Dermis microvascular lymphatic vessel endothelial cell (primary cell): ENCODE measurements at places on chromosomes 6 and 20. TPM values are rescaled to one million over a fixed set of nuclear protein-coding genes. Genes with fewer than 3 reads are reported as not detected.

PRICKLE4 gene
- 6.4 and 9.5 TPM in 2 replicates for total RNA-seq

DNA sequence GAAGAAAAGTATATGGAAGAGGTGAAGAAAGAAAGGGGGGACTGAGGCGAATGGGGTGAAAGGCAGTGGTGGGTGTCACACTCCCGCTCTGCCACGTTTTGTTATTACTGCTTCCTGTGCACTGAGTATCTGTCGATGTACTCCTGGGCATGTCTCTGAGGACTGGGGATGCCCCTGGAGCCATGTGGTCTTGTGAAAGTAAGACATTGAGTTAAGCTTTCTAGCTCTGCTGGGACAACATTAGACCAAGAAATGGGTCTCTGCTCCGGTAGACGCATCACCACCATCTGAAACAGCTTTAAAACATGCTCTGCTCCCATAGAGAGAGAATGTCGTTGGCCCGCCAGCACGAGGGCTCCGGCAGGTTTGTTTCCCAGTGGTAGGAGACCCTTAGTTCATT is 40.0 kb downstream of the IRF4 start:
- DNase-seq = no peak

LRRC73 gene
- under 0.01 and 0.13 TPM in 2 replicates for total RNA-seq

EPHA7 gene
- under 0.01 TPM in 2 replicates for total RNA-seq

RIMS1 gene
- total RNA-seq = 21.2 and 34.4 TPM in 2 replicates

- DNase-seq = no peak
These were observed 735.6 kb upstream of the MARCKS start for GRCh38 chr6:113121571-113121970.

GRCh38 chr6:111927321-111927720 is 54.1 kb upstream of the FYN start:
- no peak for DNase-seq

- DNase-seq = no peak
These were observed 8.0 kb upstream of the RTF2 start for GRCh38 chr20:56460459-56460858.

TINAG gene
- total RNA-seq = not detected in 2 replicates

CCM2L gene
- 17.3 and 27.6 TPM in 2 replicates for total RNA-seq

GRCh38 chr20:63868264-63868663 is 3.2 kb downstream of the TPD52L2 start:
- no peak for DNase-seq

PSORS1C1 gene
- total RNA-seq = 3.7 and 3.8 TPM in 2 replicates

TRAPPC3L gene
- total RNA-seq = under 0.01 and 0.25 TPM in 2 replicates

HDGFL1 gene
- total RNA-seq = not detected in 2 replicates

DNA sequence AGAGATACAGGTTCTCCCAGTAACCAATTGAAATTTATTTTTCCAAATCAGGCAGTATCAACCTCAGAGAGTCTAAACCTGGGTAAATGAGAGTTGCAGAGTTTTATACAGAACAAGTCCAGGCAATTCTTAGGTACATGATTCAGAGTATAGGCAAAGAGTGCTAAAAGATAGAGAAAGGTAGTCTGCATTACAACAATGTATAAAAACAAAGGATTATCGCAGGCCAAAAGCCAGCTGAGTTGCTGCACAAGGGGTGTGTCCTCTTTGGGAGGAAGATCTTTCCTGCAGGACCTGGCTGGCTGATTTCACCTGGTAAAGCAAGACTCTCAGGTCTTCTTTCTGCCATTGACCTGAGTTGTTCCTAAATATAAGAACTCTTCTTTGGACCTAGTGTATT is 48.9 kb upstream of the ECHDC1 start:
- no peak for DNase-seq

- peak; percentile 86 for DNase-seq
These were observed 1.6 kb downstream of the MARCKS start for GRCh38 chr6:113858480-113859348.

- DNase-seq = peak; percentile 26
These were observed 1.8 kb upstream of the ABT1 start for GRCh38 chr6:26594730-26595632.

TAP1 gene
- total RNA-seq = 30.7 and 40.7 TPM in 2 replicates

- no peak for DNase-seq
These were observed 18.6 kb downstream of the PDYN start for GRCh38 chr20:1975291-1975690.

STX7 gene
- total RNA-seq = 23.9 and 44.6 TPM in 2 replicates

DNA sequence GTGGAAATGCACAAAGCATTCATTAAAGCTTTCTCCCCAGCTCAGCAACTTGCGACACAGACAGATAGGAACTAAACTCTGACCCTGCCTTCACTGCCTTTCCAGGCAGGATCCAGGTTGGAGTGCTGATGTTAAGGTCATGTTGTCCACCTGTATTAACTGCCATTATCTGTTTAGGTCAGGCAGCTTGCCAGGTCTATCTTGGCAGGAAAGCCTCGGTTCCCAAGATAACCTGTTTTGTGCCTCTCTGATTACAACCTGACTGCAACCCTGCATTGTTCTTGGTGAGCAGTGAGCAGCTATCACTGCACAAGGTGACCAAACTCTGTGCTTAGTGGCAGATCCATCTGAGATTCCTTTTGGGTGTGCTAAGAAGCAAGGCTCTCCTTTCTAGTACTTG is 23.2 kb upstream of the ELOVL2 start:
- DNase-seq = no peak

DNA sequence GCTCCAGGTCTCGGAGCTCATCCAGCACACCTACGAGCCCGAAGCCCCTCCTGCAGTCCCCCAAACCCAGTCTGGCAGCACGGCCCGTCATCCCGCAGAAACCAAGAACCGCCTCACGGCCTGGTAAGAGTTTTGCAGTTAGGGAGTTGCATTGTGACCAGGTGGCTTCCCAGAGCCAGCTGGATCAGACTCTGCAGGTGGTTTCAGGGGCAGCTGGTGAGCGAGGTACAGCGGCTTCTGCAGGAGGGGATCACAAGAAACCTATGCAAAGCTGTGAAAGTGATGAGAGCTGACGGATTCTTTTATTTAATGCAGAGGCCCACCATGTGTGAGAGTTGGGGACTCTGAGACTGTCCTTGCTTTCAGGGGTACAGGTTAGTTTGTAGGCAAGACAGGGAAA is 45.9 kb upstream of the SCGN start:
- no peak for DNase-seq

- no peak for DNase-seq
These were observed 370.3 kb downstream of the RFPL4B start for GRCh38 chr6:112717401-112717800.

GGT7 gene
- 1.5 and 3.4 TPM in 2 replicates for total RNA-seq

GRCh38 chr6:3798055-3798919 is 46.8 kb upstream of the PXDC1 start:
- DNase-seq = no peak

- no peak for DNase-seq
These were observed 181.9 kb downstream of the ZFAND3 start for GRCh38 chr6:38001386-38001785.

GRCh38 chr20:50730765-50731054 is 670 bp upstream of the PARD6B start:
- DNase-seq = no peak

- DNase-seq = no peak
These were observed 311.9 kb upstream of the SULF2 start for GRCh38 chr20:48096957-48097890.

FOXA2 gene
- not detected in 2 replicates for total RNA-seq

- DNase-seq = peak; percentile 38
These were observed 168.4 kb upstream of the TNFAIP3 start for GRCh38 chr6:137698636-137699030.

JAG1 gene
- 104 and 113 TPM in 2 replicates for total RNA-seq

DNA sequence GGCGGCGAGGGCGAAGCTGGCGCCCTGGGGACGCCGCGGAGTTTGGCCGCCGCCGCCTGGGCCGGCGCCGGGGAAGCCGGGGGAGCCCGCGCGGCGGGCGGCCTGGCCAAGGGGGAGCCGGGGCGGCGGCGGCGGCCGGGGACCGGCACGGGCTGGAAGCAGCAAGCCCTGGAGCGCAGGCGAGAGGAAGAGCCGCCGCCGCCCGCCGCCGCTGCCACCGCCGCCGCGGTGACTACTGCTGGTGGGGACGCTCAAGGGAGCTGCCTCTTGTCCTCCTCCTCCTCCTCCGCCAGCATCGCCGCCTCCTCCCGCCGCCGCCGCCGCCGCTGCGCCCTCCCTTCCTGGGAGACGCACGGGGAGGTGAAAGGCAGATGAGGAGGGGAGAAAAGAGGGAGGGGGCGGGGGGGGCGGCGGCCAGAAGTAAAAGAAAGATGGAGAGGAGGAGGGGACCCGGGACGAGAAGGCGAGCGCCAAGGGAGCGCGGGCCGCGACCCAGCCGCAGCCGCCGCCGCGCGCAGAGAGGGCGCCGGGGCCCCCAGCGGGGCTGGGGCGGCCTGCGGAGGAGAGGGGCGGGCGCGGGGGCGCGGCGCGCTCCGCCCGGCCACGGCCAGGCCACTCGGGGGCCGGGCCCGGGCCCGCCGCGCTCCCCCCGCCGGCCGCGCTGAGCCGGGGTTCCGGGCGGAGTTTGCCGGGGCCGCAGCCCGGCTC is 846 bp downstream of the PDE10A start:
- no peak for DNase-seq

RIPOR3 gene
- 0.13 TPM in 1 of 2 replicates, not detected in the other for total RNA-seq

- DNase-seq = peak; percentile 86
These were observed 4.8 kb upstream of the SOX4 start for GRCh38 chr6:21588481-21589351.

GRCh38 chr6:45949256-45949655 is 66.4 kb downstream of the CLIC5 start:
- no peak for DNase-seq

DNA sequence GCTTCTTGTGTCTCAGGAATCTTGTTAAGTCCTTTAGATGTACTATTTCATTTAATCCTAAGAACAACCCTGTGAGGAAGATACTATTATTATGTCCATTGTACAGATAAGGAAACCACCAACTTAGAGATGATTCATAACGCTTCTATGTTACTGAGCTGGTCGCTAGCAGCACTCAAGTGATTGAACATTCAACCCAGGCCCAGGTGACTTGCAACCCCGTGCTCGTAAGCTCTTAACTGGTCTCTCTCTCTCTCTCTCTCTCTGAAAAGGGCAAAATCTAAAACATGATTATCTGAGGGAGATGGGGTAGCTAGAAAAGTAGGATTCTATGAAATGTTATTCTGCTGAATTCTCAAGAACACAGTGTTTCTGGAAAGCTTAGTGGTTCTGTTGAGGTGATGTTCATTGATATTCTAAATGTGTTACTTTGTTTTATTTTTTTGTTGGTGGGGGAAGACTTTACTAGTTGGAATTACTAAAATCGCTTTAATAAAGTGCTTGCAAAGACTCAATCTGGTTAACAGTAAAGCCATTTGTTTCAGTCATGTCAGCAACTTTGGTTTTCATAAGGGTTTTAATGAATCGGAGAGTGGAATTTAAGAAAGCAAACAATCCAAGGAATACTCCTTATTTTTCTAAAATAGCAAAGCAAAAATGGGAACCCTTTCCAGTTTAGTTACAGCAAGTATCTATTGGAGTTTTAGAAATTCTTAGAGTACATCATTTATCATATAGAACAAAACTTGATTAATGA is 265.0 kb upstream of the TAB2 start:
- DNase-seq = no peak

MYCT1 gene
- 120 and 209 TPM in 2 replicates for total RNA-seq

DNA sequence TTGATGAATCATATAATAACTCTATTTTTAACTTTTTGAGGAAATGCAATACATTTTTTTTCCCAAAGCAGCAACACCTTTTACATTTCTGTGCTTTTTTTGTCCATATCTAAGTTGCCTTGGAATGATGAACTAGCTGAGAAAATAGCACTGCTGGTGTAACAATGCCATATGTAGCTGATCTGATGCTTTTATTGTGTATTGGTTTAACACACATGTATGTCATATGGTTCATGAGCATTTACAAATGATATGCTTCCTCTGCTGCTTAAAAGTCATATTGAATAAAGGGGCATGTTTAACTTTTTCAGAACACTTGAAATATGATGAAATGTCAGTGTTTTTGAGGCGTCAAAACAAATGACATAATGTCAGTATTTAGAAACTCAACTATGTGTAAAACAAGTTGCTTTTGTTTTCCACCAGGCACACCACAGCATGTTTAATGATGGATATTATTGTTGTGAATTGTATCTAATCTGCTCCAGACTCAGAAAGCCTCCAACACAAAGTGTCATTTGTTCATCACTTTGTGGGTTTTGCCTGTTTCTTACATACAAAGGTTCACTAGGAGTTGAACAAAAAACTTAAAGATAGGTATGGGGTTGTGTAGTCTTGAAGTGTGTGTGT is 775.8 kb upstream of the FLRT3 start:
- no peak for DNase-seq

SLC2A10 gene
- total RNA-seq = 5.4 and 12.3 TPM in 2 replicates

GRCh38 chr6:42704251-42704936 is 18.0 kb downstream of the PRPH2 start:
- peak; percentile 80 for DNase-seq
